GM12878 (cell line): ENCODE measurements at places on chromosomes 6 and 20. TPM values are rescaled to one million over a fixed set of nuclear protein-coding genes. Genes with fewer than 3 reads are reported as not detected.

GRCh38 chr6:138527411-138528088 is 28.3 kb upstream of the NHSL1 start:
- no peaks in the 10 kb centered on the region for H3K27me3 ChIP-seq
- no peaks in the 10 kb centered on the region for H3K36me3 ChIP-seq
- H3K4me1 ChIP-seq, result no peaks in the 10 kb centered on the region

DNA sequence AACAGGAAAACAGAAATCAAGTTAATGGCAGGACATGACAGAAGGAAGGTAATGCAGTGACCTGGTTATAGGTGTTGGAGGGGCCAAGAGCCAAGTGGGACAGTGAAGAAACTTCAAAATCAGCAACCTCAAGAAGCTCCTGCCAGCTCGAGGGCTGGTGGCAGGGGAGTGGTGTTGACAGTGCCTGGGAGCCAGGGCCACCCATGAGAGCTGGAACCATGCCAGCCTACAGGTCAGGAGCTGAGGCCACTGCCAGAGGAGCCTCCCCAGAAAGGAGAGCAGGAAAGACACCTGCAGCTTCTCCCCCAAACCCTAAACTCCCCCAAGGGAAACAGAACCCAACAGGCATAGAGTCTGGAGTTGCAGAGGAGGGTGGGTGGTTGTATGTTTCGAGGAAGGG is 262.1 kb downstream of the LRFN2 start:
- no peak overlapping the region for H3K4me3 ChIP-seq
- DNase-seq, result no peak
- no peaks in the 10 kb centered on the region for H3K36me3 ChIP-seq
- H3K27me3 ChIP-seq, result no peaks in the 10 kb centered on the region; the same call in 1 of the 2 replicates

DNA sequence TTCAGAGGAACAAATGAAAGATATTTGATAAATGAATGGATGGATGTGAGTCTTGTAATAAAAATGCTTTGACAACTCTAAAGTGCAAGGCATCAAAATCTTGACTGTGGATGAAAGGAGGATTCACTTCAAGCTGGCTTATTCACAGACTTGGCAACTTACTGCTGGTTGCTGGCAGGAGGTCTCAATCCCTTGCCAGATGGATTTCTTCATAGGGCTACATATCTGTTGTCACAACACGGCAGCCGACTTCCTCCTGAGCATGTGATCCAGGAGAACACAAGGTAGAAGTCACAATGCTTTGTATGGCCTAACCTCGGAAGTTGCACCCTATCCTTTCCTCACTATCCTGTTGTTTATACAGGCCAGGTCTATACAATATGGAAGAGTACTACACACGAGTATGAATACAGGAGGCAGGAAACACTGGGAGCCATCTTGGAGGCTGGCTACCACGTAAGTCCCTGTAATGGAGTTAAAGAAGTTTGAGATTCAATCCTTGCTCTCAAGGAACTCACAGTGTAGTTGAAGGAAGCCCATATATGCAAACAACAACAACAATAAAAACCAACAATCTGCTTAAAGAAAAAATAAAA is 97.9 kb downstream of the ID4 start:
- H3K27me3 ChIP-seq, result no peaks in the 10 kb centered on the region
- no peak overlapping the region for H3K27ac ChIP-seq
- no peaks in the 10 kb centered on the region for H3K4me1 ChIP-seq
- DNase-seq, result no peak
- H3K36me3 ChIP-seq, result no peaks in the 10 kb centered on the region
- H3K4me3 ChIP-seq, result no peak overlapping the region

DNA sequence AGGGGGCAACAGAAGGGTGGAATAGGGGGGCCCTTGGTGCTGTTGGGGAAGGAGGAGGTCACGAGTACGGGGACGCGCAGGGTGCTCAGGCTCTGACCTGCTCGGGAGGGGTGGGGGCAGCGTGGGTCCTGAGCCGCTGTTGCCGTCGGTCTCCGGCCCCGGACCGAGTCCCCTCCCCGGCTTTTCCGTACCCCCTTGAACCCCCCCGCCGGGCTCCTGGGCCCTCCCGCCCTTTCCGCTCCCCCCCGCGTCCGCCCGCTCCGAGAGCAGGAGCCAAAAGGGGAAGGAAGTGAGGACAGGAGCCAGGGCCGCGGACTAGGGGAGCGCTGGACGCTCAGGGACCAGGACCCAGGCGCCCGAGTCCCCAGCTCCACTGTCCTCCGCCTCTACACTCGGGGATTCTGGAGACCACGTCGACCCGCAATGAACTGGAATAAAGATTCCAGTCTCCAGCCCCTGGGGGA is at the start of gene RGL2:
TSS of gene RGL2 (minus strand) at position 170 of the 464 bp plus-strand sequence. CDS start 332 bp downstream, outside the sequence.
- peak within 1 kb of the TSS; percentile 100 for H3K4me3 ChIP-seq
- no peak for DNase-seq
- peak within 1 kb of the TSS; percentile 86 for H3K27ac ChIP-seq
- H3K36me3 ChIP-seq, result peaks cover 10% of the 10 kb centered on the region
- peaks cover 11% of the 10 kb centered on the region for H3K4me1 ChIP-seq

DNA sequence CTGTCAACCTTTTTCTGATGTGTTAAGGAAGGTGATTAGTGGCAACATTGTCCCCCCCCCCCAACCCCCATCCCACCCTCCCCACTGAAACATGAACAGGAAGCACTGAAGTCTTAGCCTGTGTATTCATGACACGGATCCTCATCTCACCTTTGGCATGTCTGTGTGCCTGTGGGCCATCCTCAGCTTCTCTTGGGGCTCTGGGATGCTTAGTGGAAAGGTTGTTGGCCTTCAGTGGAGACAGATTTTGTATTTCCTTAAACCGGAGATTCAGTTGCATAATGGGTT is 93.6 kb downstream of the RREB1 start:
- peak overlapping the region; percentile 87 for H3K27ac ChIP-seq

- peaks cover 5% of the 10 kb centered on the region for H3K4me1 ChIP-seq
- no peak overlapping the region for H3K27ac ChIP-seq
- no peaks in the 10 kb centered on the region; the same call in 1 of the 2 replicates for H3K27me3 ChIP-seq
These were observed 121.6 kb upstream of the RNF24 start for GRCh38 chr20:4136967-4137334.

DNA sequence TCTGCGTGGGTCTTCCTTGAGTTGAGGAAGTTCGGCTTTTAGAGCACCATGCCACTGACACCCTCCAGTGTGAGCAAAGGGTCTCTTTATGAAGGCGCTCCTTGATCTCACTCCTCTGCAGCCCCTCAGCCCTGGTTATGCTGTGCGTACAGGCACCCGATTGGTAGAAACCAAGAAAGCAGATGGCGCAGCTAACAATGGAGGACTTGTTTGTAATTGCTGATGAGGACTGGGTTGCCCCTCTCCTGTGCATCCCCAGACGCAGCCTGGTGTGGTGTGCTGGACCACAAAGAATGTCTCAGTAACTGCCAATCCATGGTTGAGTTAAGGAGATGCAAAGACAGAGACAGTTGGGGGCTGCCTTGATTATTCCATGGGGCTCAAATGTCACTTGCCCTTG is 30.2 kb downstream of the INSM1 start:
- no peak overlapping the region for H3K4me3 ChIP-seq
- H3K4me1 ChIP-seq, result no peaks in the 10 kb centered on the region
- H3K27ac ChIP-seq, result no peak overlapping the region
- H3K27me3 ChIP-seq, result no peaks in the 10 kb centered on the region
- DNase-seq, result no peak

DNA sequence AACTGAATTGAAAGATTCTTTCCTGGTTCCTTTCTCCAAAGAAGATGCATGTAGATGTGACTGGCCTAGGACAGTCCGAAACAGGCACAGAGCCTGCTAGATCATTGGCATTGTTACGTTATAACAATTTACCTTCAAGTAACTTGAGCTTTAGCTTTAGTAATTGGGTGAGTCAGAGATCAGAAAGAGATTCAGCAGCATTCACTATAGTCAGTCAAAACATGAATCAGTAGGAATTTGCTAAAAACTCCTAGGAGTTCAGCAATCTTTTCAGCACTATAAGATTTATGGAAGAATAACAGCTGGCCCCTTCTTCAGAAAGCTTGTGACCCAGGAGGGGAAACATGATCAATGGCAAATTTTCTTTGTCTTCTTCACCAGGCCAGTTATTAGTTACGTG is 281.7 kb upstream of the PRDM1 start:
- H3K4me1 ChIP-seq, result no peaks in the 10 kb centered on the region
- no peaks in the 10 kb centered on the region for H3K36me3 ChIP-seq
- H3K4me3 ChIP-seq, result no peak overlapping the region
- H3K27ac ChIP-seq, result no peak overlapping the region

GRCh38 chr6:118895859-118896258 is 1.9 kb downstream of the ASF1A start:
- H3K4me3 ChIP-seq, result peak overlapping the region; percentile 54
- H3K36me3 ChIP-seq, result no peaks in the 10 kb centered on the region
- H3K27me3 ChIP-seq, result no peaks in the 10 kb centered on the region
- H3K27ac ChIP-seq, result peak overlapping the region; percentile 90

DNA sequence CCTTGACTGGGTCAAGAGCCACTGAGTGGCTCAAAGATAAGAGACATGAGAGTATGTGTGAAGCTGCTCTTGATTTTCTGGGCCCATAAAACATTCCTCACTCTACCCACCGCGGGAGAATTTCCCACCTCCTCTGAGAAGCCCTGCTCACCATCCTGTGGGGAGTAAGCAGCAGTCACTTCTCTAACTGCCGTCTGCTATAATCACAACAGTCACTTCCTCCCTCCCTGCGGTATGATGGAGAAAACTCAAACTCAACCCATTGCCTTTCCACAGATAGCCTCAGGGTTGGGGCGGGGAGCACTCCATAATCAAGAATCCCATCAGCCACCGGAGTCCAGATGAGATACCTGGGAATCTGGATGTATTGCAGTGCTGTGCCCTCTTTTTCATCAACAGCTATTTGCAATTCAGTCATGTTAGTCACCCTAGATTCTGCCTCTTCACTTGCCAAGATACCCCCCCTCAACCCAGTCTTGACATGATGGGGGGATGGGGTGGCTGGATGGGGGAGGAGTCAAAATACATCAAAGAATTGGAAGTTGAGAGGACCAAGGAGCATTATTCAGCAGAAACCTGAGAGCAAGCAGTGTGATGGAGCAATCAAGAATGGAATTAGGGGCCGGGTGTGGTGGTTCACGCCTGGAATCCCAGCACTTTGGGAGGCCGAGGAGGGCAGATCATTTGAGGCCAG is 5.1 kb downstream of the MOCS1 start:
- H3K4me3 ChIP-seq, result no peak overlapping the region
- no peaks in the 10 kb centered on the region for H3K27me3 ChIP-seq
- H3K27ac ChIP-seq, result no peak overlapping the region
- H3K4me1 ChIP-seq, result no peaks in the 10 kb centered on the region

DNA sequence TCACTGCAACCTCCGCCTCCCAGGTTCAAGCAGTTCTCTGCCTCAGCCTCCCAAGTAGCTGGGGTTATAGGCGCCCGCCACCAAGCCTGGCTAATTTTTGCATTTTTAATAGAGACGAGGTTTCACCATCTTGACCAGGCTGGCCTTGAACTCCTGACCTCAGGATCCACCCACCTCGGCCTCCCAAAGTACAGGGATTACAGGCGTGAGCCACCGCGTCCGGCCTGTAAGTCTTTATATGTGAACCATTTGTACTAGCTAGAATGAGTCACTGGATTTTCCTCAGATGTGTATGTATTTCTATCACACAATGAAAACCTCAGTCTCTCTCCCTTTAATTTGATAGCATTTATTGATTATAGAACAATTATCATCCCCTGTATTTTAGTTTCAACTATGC is 34.0 kb downstream of the ITCH start:
- H3K27me3 ChIP-seq, result no peaks in the 10 kb centered on the region
- no peaks in the 10 kb centered on the region; the same call in none of the 2 replicates for H3K36me3 ChIP-seq
- H3K27ac ChIP-seq, result no peak overlapping the region
- no peak overlapping the region for H3K4me3 ChIP-seq

- H3K27ac ChIP-seq, result no peak overlapping the region
- no peak overlapping the region for H3K4me3 ChIP-seq
- no peak for DNase-seq
- H3K27me3 ChIP-seq, result no peaks in the 10 kb centered on the region; the same call in 1 of the 2 replicates
These were observed 42.3 kb upstream of the NAA20 start for GRCh38 chr20:19974630-19975435.

GRCh38 chr20:46154305-46154704 is 36.2 kb downstream of the CD40 start:
- no peak overlapping the region for H3K4me3 ChIP-seq
- peaks cover 1% of the 10 kb centered on the region for H3K27me3 ChIP-seq
- H3K4me1 ChIP-seq, result no peaks in the 10 kb centered on the region
- DNase-seq, result no peak
- no peaks in the 10 kb centered on the region for H3K36me3 ChIP-seq
- H3K27ac ChIP-seq, result no peak overlapping the region

- DNase-seq, result no peak
- H3K27me3 ChIP-seq, result no peaks in the 10 kb centered on the region
- H3K36me3 ChIP-seq, result no peaks in the 10 kb centered on the region
These were observed 63.4 kb upstream of the MPC1 start for GRCh38 chr6:166446146-166446545.

DNA sequence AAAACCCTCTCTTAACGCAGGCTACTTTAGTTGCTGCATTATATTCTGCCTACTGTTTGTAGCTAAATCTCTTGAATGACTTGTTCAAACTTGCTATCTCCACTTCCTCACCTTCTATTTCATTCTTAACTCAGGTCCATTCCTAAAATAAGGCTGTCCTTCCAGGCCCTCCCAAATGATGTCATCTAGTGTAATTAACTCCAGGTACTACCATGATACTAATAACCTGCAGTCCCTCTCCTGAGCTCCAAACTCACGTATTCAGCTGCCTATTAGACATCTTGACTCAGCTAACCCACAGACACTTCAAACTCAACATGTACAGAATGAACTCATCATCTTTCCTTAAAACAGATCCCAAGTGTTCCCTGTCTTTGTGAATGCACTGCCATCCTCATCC is 10.5 kb upstream of the TOP1 start:
- no peak for DNase-seq
- H3K27ac ChIP-seq, result no peak overlapping the region
- no peaks in the 10 kb centered on the region for H3K27me3 ChIP-seq
- peaks cover 7% of the 10 kb centered on the region for H3K4me1 ChIP-seq
- H3K4me3 ChIP-seq, result no peak overlapping the region

GRCh38 chr20:6576726-6577125 is 190.8 kb upstream of the BMP2 start:
- no peak overlapping the region for H3K27ac ChIP-seq
- H3K27me3 ChIP-seq, result no peaks in the 10 kb centered on the region
- DNase-seq, result no peak
- H3K4me3 ChIP-seq, result no peak overlapping the region

DNA sequence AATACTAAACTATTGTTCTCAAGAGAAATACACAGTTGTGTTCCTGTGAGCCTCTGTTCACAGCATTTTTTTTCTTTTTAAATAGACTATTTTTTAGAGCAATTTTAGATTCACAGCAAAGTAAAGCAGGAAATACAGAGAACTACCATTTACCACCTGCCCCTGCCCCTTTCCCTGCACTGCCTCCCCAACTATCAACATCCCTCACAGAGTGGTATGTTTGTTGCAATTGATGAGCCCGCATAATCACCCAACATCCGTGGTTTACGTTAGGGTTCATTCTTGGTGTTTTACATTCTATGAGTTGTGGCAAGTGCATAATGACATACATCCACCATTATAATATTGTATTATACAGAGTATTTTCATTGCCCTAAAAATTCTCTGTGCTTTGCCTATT is 71.6 kb upstream of the TNFAIP3 start:
- peaks cover 31% of the 10 kb centered on the region for H3K4me1 ChIP-seq
- no peaks in the 10 kb centered on the region for H3K36me3 ChIP-seq
- no peaks in the 10 kb centered on the region for H3K27me3 ChIP-seq

LY6G6F gene
- not detected in 2 replicates for total RNA-seq

HLA-DQA1 gene
- 664 and 712 TPM in 2 replicates for total RNA-seq

CNR1 gene
- total RNA-seq, result 15.4 TPM in 2 replicates

GUCA1A gene
- not detected in 2 replicates for total RNA-seq

TMEM244 gene
- total RNA-seq, result not detected in 2 replicates

SPATS1 gene
- total RNA-seq, result not detected in 2 replicates

TBXT gene
- not detected in 2 replicates for total RNA-seq

OR2J3 gene
- not detected in 2 replicates for total RNA-seq

TAGAP gene
- 27.2 and 28.8 TPM in 2 replicates for total RNA-seq
